ENCODE measurements at places on chromosomes 3 and 15. TPM values are rescaled to one million over a fixed set of nuclear protein-coding genes. Genes with fewer than 3 reads are reported as not detected.

DNA sequence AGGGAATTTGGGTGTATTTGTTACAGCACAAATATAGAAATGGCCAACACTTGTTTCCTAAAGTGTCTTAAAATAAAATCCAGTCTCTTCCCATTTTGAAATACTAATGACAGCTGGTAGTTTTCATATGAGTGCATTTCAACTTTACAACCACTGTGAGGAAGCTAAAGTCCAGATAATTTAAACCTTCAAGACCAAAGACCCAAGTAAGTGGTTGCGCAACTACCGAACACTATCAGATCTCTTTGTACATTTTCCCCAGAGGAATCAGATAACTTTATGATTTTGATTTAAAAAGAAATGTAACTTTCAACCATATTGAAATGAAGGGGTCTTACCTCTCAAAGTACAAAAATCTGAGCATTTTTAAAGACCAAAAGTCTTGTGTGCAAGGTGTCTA, 14.3 kb downstream of the BCL2L10 start:
- no peak for DNase-seq
- no peak overlapping the region for H3K4me3 ChIP-seq
- H3K36me3 ChIP-seq: no peaks in the 10 kb centered on the region
- H3K4me1 ChIP-seq: no peaks in the 10 kb centered on the region
- H3K27me3 ChIP-seq: no peaks in the 10 kb centered on the region

DNA sequence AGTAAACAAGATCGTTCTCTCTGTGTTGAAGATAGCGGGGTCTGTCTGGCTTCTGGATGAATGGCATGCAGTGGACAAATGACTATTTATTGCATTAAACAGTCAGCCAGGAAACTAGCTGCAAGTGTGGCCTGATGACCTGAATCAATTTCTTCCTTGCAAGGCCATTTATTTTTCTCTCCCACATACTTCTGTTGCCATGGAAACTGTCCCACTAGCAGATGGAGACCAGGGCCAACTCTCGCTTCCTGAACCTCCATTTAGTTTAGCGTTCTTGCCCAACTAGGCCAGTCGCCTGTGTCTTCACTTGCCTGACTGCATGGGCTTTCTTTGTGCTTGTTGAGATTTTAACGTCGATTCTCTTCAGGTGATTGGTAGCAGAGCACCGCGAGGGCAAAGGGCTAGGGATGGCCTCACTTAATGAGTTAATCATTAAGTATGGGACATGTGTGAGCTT, 27.6 kb downstream of the LMCD1 start:
- peaks cover 23% of the 10 kb centered on the region for H3K4me1 ChIP-seq
- H3K36me3 ChIP-seq: no peaks in the 10 kb centered on the region
- DNase-seq: peak; percentile 51
- no peaks in the 10 kb centered on the region for H3K27me3 ChIP-seq
- no peak overlapping the region for H3K4me3 ChIP-seq

DNA sequence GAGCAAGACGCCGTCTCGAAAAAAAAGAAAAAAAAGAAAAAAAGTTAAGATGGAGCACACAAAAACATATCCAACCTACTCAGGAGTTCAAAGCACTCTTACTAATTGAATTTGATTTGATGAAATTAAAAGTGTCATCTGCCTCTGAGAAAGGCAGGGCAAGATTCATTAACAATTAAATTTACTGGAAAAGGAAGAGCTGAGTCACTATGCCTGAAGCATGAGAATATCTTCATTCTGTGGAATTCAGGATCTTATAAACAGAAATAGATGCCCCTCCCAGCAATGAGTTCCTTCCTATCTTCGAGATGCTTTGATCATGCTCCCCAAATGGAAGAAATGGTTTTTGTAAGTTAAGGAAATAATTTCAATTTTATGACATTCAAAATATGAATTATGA, 61.0 kb upstream of the ST3GAL6 start:
- H3K4me3 ChIP-seq: no peak overlapping the region
- H3K36me3 ChIP-seq: no peaks in the 10 kb centered on the region
- no peak for DNase-seq
- no peak overlapping the region for H3K27ac ChIP-seq

DNA sequence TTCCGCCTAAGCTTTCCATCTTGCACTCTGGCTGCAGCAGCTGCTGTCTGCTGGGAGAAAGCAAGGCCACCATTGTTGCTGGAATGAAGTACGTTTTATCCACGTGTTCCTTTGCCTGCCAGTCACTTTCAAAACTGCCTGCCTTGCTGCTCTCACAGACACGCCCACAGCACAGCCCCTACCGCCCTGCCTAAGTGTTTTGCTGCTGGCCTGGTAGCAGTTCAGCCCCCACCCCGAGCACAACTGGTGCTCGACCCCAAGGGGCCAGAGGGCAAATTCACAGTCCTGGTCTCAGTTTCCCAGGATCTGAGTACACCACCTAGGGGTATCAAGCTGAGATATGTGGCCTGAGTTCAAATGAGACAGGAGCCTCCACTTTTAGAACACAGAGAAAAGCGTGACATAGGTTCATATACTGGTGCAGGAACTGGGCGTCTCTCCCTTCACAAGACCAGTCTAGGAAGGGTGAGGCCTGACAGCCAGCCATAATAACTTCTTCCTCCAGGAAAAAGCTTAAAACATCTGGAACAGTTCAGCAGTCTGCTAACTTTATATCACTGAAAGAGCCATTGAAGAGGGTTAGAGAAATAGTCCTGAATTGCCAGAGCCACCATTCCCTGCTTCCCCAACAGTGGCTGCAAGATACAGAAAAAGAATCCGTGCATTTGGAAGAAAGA, 1012.3 kb downstream of the ZPLD1 start:
- H3K27me3 ChIP-seq: no peaks in the 10 kb centered on the region

DNA sequence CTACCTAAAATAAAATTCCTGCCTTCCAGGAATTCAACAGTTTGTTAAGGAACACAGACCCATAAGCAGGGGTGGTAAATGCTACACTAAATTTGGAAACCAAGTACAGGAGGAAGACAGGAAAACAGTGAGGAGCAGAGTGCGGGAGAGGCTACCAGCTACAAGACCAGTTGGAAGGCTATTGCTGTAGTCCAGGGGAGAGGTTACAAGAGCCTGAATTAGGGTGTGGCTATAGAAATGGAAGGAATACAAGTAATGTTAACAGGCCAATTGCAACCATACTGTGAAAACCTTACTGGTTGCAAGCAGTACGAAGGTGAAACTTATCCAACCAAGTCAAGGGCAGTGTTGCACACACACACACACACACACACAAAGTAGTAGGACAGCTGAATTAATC, 880 bp upstream of the ARMC8 start:
- peaks cover 3% of the 10 kb centered on the region for H3K4me1 ChIP-seq
- H3K27ac ChIP-seq: no peak overlapping the region
- no peaks in the 10 kb centered on the region for H3K27me3 ChIP-seq
- DNase-seq: no peak
- H3K4me3 ChIP-seq: peak overlapping the region; percentile 95
- H3K36me3 ChIP-seq: no peaks in the 10 kb centered on the region

GRCh38 chr3:124671106-124671505, 59.1 kb upstream of the UMPS start:
- no peak for DNase-seq
- no peaks in the 10 kb centered on the region for H3K27me3 ChIP-seq
- H3K36me3 ChIP-seq: peaks cover 2% of the 10 kb centered on the region
- H3K27ac ChIP-seq: no peak overlapping the region
- H3K4me1 ChIP-seq: no peaks in the 10 kb centered on the region
- no peak overlapping the region for H3K4me3 ChIP-seq

GRCh38 chr3:148958696-148959095, 32.6 kb upstream of the GYG1 start:
- DNase-seq: no peak
- H3K27me3 ChIP-seq: no peaks in the 10 kb centered on the region
- no peaks in the 10 kb centered on the region for H3K36me3 ChIP-seq

DNA sequence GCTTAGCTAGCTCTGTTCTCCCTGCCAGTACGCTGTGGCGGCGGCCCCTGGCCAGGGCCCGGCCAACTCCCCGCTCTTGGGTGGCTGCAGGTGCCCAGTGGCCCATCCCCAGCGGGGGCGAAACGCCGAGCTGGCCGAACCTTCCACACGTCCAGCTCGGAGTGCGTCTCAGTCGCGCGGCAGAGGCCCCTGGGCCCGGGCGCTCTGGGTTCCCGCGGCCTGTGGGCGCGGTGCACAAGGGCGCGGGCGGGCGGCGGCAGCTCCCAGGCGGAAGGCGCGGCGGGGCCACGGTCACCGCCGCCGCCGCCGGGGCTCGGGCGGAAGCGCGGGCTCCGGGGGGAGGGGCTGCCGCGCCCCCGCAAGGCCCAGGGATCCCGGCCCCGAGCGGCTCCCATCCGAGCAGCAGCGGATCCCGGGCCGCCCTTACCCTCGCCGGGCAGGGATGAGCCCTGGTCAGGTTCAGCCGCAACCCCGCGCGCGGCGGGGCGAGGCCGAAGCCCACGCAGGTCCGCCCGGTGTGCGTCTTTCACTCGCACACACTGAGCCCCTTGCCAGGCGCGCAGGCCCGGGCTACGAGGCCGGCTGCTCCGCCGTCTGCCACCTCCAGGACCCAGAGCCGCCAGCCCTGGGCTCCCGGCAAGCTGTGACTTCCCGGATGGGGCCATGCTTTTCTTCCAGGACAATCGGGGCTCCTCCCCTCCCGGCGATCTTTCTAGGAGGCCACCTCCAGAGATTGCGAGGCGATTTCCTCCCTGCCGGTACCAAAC, 54.2 kb downstream of the CCDC54 start:
- peak overlapping the region; percentile 97 for H3K27ac ChIP-seq
- no peaks in the 10 kb centered on the region for H3K36me3 ChIP-seq
- peaks cover 3% of the 10 kb centered on the region for H3K4me1 ChIP-seq
- H3K27me3 ChIP-seq: no peaks in the 10 kb centered on the region
- H3K4me3 ChIP-seq: peak overlapping the region; percentile 94
- peak; percentile 81 for DNase-seq

GRCh38 chr15:61910839-61911369, 149.3 kb downstream of the VPS13C start:
- peaks cover 13% of the 10 kb centered on the region for H3K36me3 ChIP-seq
- H3K27ac ChIP-seq: no peak overlapping the region
- no peaks in the 10 kb centered on the region for H3K4me1 ChIP-seq
- H3K27me3 ChIP-seq: no peaks in the 10 kb centered on the region
- no peak overlapping the region for H3K4me3 ChIP-seq
- no peak for DNase-seq

- H3K36me3 ChIP-seq: no peaks in the 10 kb centered on the region
- no peaks in the 10 kb centered on the region for H3K27me3 ChIP-seq
- H3K4me3 ChIP-seq: no peak overlapping the region
- no peaks in the 10 kb centered on the region for H3K4me1 ChIP-seq
Measured at GRCh38 chr3:194910414-194910984, 224.8 kb downstream of the FAM43A start.

WWTR1 gene
- 117 TPM for total RNA-seq

LINGO1 gene
- 3.9 TPM for total RNA-seq

FRMD4B gene
- 50.5 TPM for total RNA-seq

WNT7A gene
- total RNA-seq: 3.3 TPM
